ENCODE measurements at places on chromosomes 3 and 15.

DNA sequence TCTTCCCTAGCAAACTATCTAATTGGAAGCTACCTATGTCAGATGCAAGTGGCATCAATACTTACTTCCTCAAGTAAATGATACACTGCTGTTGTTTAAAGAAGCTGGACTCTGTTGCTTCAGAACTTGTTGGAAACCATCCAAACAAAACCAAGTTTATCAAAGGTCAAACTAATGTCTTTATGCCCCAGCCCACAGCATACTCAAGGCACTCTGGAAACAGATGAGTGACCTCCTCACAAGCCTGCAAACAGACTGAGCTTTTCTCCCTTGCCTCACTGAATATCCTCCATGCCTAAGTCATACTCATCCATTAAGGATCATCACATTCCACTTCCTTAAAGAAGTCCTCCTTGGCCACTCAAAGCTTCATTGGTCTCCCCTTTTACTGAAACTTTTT lies 107.4 kb upstream of the ACP3 start:
- DNase-seq: no peak

- no peak for DNase-seq
Measured at GRCh38 chr3:134614955-134615354, 35.9 kb downstream of the KY start.

GRCh38 chr15:88256279-88257230 lies at the start of gene NTRK3:
Gene NTRK3, minus strand, starts transcription at chr15:88256739. Its CDS starts 586 bp downstream, at chr15:88256153.
- no peak for DNase-seq

- no peak for DNase-seq
Measured at GRCh38 chr15:89426500-89426899, 69.9 kb downstream of the RHCG start.

- no peak for DNase-seq
Measured at GRCh38 chr3:133675631-133676335, 14.0 kb upstream of the TOPBP1 start.

DNA sequence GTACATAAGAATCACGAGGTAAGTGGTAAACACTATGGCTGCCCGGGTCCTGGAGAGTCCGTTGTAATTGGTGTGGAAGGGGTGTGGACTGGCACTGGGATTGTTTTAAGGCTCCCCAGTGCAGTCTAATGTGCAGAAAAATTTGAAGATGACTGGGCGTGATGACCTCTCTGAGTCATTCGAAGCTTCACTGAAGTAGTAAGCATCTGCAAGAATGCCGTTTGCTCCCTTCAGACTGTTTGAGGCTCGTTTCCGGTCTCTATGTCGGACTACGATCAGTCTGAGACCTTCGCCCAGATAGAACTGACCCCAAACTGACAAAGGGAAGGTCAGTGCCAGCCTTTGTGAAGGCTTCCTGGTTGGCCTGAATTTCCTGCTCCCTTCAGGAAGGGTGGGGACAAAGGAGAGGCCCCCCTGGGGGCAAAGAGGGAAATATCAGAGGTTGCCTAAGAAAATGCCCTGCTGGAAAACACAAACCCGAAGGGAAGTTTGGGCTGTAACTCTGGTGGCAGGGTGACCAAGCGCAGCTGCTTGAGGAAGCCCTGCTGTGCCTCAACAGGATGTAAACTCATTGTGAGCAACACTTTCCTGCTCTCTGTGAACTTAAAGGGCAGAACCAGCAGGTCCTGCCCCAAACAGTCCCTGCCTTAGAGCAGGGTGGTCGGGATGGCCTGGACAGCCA lies 34.6 kb downstream of the BTD start:
- peak; percentile 31 for DNase-seq

- no peak for DNase-seq
Measured at GRCh38 chr3:32822609-32823498, 5.1 kb downstream of the TRIM71 start.

- DNase-seq: no peak
Measured at GRCh38 chr3:17741621-17742101, 770 bp downstream of the TBC1D5 start.

- no peak for DNase-seq
Measured at GRCh38 chr3:36476286-36476942, 96.1 kb downstream of the STAC start.

DNA sequence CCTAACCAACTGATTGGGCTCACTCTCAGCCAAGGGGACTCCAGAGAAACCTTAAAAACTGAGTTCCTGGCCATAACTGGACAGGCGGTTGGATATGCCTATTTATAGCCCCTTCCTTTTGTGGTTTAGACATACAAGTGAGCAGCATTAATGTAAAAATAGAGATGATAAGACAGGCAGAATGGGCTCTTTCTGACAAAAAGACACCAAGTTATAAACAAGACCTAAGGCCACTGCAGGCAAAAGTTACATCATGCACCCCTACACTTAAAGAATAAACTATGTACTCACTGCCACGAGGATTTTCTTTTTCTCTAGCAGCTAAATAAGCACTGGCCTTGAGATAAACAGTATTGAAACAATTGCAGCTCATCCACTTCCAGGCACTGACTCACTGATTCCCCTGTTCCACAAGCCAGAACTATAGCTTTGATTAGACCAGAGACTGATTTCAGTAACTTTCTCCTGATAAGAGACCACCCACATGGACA lies 30.1 kb downstream of the SUCNR1 start:
- DNase-seq: no peak

GRCh38 chr3:195145579-195145978 lies 125.4 kb downstream of the XXYLT1 start:
- DNase-seq: no peak

GRCh38 chr3:108085370-108085769 lies 5.5 kb downstream of the CD47 start:
- DNase-seq: no peak

- no peak for DNase-seq
Measured at GRCh38 chr3:196020373-196020772, 61.5 kb downstream of the TFRC start.

DNA sequence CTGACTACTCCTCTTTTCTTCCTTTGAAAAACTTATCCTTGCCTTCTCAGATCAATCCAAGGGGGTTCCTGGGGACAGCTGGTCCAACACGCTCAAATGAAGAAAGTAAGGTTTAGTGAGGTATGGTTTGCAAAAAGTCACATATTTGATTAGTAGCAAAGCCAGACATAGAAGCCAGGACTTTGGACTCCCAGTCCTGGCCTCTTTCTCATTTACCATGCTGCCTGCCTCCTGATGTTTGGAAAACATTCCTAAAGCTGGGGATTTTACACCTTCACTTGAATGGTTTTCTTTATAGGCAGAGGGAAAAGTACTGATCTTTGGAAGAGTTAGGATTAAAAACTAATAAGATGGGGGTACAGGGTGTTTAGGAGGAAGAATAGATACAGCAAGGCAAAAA lies 14.6 kb downstream of the POPDC2 start:
- DNase-seq: no peak

DNA sequence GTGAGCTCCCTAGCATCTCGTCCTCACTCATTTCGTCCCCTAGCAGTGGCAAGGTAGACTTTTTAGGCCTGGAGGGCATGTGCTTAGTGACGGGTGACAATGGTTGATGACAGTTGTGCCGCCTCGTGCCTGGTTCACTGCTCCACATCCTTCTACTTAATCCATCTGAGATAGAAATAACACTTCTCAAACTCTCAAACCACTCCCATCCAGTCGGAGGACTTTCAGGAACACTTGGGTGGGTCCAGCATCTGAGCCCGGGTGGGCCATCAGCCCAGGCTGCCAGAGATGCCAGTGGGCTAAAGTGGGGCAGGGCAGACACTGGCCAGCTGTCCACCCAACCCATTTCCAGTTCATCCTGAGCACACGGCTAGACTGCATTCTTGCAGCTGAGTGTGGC lies 79.7 kb upstream of the SMAD3 start:
- DNase-seq: no peak

DNA sequence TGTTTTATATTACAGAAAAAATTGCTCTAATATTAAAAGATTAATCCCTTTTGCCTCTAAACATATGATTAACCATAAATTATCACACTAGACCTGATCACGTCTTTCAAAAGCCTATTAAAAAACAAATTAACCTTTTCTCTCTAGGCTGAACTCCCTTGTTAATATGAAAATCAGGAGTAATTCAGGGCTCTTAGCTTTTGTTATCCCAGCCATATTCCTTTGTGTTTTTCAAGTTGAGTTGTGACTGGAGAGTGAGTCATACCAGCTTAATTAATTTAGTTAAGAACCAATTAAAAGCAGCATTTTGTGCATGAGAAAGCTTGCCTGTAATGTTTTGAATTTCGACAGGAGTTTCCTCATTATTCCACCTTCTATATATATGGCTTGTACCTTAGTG lies 385.8 kb downstream of the VGLL3 start:
- DNase-seq: no peak

GRCh38 chr3:72568083-72568482 lies 280.2 kb downstream of the SHQ1 start:
- no peak for DNase-seq

DNA sequence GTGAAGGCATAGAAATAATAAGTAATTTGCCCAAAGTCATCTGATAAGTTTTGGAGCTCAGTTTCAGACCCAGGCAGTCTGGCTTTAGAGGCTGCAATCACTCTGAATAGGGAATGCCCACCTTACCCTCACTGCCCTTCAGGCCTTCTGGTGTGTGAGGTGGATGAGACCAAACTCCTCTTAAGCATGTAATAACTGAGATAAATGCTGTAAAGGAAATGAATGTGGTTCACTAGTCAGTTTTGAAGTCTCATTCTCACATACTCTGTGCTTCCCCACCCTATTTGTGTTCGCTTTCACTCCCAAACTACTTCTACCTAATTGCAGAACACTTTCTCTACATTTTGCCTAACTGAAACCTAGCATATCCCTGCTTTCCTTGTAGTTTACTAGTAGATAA lies 144.1 kb downstream of the FILIP1L start:
- DNase-seq: no peak

DNA sequence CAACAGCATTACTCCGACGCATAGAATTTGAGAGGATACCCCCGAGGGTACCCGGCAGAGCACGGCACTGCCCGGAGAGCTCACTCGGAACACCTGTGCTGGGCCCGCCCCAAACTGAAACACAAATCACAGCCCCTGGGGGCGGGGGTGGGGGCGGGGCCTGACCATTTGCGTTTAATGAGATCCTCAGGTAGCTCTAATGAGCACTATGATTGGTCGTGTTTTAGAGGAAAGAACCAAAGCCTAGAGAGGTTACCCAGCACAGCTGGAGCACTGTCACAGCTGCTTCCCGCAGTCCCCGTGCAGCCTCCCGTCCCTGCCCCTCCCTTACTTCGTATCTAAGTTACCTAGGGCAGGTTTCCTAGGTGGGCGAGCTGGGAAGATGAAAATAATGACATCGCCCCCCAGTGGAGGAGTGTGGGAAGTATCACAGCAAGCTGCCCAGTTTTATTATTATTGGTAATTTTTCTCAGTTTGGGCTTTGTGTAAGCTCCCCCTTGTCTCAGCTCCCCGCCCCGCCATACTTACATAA lies 187.1 kb downstream of the PDE8A start:
- DNase-seq: no peak

DNA sequence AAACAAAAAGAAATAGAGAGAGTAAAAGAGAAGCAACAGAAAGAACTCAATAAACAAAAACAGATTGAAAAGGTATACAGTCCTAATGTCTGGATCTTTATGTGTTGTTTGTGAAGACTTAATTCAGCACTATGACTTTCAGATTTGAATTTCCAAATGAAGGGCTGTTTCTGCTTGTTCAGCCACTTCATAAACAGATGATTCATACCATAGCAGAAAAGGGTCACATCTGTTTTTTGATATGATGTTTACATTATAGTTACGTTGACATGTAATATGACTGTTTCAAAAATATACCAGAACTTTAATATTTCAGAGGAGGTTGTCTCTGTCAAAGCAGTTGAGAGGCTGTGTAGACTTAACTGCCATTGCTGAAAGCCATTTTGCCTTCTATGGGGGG lies 24.1 kb downstream of the ASB14 start:
- no peak for DNase-seq

- DNase-seq: no peak
Measured at GRCh38 chr3:120090422-120090821, 3.8 kb downstream of the GSK3B start.

GRCh38 chr3:107845380-107846278 lies 245.2 kb downstream of the CD47 start:
- no peak for DNase-seq

- no peak for DNase-seq
Measured at GRCh38 chr3:141825216-141826011, 51.0 kb upstream of the ATP1B3 start.

DNA sequence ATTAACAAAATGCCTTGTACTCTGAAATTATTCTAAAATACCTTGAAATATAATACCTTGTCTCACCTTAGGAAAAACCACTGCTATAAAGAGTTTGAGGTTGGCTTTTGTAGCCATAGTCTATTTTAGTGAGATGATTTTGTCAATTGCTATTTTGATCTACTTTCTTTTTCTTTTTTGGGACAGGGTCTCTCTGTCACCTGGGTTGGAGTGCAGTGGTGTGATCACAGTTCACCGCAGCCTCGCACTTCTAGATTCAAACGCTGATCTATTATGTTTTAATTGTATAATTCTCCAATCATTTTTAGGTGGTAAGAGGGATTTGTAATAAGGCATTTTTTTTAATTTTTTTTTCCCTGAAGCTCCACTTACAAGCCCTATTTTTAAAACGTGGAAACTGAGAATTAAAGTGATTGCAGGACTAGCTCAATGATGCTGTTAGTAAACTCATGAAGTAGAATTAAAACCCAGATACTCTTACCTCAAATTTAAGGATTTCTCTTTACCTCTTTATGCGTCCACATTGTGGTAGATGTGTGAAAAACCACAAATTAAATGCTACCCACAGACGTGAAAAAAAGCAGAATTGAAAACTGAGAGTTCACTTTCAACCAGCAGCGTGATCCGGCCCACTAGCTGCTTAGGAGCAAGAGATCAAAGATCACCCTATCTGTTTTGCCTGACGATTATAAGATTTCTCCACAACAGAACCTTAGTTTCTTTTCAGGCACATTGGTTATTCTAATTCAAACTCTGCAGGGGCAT lies 384.2 kb downstream of the CGGBP1 start:
- DNase-seq: no peak

- no peak for DNase-seq
Measured at GRCh38 chr3:81465510-81466200, 295.8 kb downstream of the GBE1 start.

DNA sequence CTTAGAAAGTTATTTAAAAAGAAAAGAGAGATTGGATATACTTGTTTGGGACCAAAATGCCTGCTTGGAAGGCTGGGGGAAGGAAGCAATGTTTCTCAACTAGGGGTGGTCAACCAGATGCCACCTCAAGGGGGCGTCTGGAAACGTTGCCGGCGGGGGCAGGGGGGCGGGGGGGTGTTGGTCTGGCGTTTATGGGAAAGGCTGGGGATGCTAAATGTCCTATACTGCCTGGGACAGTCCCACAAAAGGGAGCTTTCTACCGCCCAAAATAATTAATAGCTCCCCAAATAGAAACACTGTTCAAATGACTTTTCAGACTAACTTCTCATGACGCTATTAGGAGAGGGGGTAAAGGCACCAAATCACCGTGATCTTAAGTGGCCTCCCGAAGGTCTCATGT lies 2.2 kb downstream of the POLG start:
- DNase-seq: no peak

- DNase-seq: no peak
Measured at GRCh38 chr3:108183181-108183580, 39.0 kb downstream of the IFT57 start.

- peak; percentile 10 for DNase-seq
Measured at GRCh38 chr3:194058189-194058571, 77.8 kb upstream of the HES1 start.

GRCh38 chr15:41698779-41699178 lies 38.6 kb downstream of the MGA start:
- DNase-seq: no peak
